ENCODE measurements at places on chromosomes 7 and 10.

- DNase-seq, result peak; percentile 91
Observed at GRCh38 chr10:24415455-24416125, 206.7 kb downstream of the KIAA1217 start.

- DNase-seq, result no peak
Observed at GRCh38 chr7:122290476-122290875, 14.1 kb downstream of the FEZF1 start.

DNA sequence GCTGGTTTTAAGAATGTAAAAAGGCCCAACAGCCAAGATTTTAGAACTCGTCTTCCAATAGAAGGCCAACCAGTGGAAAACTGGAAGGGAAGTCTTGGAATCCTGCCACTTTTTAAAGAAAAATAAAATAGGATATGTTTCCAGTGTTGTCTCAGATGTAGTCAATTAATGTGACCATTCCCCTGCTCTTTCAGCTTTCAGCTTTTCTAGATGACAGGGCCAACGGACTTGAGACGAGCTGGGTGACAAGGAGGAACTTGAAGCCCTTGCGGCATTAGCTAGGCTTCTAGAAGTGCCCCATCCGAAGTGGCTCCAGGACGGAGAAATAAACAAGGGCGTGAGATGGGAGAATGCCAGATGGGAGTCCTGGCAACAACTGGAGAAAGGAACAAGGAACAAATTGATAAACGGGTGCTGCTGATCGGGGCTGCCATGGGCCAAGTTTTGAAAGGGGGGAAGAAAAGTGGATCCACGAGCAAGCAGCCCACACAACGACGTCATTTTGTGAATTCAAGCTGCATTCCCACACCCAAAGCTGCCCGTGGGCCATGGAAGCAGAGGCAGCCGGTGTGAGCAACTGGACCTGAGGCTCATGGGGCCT lies 42.3 kb downstream of the CTBP2 start:
- DNase-seq, result peak; percentile 55

DNA sequence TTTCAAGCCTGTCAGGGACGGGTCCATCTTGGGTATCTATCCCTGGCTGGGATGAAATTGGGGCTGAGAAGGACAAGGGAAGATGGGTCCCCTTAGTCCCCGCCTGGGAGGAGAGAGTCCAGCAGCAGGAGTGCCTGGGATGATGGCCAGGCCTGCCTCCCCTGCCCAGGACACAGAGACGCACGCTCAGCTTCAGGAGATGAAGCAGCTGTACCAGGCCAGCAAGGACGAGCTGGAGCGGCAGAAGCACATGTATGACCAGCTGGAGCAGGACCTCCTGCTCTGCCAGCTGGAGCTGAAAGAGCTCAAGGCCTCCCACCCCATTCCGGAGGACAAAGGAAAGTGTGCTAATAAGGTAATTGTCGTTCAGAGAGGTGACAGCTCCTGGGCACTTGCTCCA lies 15.4 kb downstream of the CCDC136 start:
- no peak for DNase-seq

DNA sequence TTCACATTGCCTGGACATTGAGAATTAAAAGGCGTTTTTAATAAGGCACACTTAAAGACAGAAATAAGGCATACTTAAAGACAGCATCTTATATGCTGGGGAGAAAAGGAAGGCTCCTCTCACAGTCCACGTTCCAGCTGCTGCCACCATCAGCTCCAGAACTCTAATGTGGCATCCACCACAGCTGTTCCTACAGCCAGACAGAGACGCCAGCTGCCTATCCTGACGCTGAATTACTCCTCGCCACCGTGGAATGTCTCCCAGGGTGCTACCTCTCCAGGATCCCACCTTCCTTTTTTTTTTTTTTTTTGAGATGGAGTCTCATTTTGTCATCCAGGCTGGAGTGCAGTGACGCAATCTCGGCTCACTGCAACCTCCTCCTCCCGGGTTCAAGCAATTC lies 30.8 kb downstream of the SLC37A3 start:
- no peak for DNase-seq

GRCh38 chr7:122304996-122305421 lies 459 bp upstream of the FEZF1 start:
- no peak for DNase-seq

- no peak for DNase-seq
Observed at GRCh38 chr7:151432658-151433521, 7.1 kb downstream of the CRYGN start.

- DNase-seq, result no peak
Observed at GRCh38 chr7:38928506-38928905, 19.5 kb upstream of the VPS41 start.

DNA sequence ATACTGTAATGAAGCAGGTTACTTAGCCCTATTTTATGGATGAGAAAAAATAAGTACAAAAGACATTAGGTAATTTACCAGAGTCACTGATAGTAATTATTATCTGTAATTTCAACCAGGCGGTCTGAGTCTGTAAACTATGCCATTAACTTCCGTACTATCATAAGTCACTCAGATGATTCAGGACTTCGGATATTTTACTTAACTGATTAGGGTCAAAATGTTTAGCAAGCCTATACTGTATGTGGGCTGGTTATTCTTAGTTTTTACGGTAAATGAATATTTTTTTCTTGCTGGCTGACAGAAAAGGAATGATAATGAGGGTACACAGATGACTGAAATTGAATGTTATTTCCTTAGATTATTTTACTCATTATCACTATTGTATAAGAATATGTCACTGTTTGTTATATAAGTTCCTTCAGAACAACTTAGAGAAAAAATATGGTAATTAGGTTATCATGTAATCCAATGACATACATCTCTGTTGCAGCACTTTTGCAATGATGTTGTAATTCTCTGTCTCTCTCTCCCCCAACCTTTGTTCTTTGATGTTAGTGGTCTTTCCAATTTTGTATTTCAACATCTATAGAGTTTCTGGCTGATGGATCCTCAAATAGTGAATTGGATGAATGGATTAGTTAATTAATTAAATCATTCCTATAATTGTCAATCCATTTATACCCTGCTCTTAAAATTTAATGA lies 165.6 kb downstream of the ZEB1 start:
- DNase-seq, result no peak

DNA sequence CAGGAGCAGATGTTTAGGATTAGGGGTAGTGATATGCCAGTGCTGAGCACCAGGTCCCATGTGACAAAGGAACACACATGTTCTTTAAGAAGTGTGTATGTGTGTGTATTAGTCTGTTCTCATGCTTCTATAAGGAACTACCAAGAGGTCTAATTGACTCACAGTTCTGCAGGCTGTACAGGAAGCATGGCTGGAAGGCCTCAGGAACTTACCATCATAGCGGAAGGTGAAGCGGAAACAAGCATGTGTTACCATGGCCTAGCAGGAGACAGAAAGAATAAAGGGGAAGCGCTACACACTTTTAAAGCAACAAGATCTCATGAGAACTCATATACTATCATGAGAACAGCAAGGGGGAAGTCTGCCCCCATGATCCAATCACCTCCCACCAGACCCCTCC lies 22.8 kb upstream of the PDZD8 start:
- DNase-seq, result no peak

- DNase-seq, result no peak
Observed at GRCh38 chr7:135160858-135161653, 9.5 kb downstream of the CYREN start.

DNA sequence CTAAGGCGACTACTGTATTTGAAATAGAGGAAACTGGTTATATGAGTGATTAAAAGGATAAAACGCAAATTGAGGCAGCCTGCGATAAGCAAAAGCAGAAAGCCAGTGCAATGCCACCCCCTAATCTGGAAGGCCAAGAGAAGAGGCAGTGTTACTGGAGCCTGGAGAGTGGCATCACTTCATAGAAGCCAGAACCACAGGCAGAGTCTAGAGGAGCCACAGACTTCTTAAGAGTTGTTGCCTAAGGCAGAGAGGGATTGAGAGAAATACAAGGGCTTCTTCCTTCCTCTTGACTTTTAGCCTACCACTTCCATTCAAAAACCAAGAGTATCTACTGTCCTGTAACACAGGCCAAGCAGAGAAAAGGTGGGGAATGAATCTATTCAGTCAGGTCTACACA lies 94.9 kb upstream of the SKAP2 start:
- no peak for DNase-seq

- DNase-seq, result no peak
Observed at GRCh38 chr10:86711513-86712316, 43.4 kb downstream of the LDB3 start.

DNA sequence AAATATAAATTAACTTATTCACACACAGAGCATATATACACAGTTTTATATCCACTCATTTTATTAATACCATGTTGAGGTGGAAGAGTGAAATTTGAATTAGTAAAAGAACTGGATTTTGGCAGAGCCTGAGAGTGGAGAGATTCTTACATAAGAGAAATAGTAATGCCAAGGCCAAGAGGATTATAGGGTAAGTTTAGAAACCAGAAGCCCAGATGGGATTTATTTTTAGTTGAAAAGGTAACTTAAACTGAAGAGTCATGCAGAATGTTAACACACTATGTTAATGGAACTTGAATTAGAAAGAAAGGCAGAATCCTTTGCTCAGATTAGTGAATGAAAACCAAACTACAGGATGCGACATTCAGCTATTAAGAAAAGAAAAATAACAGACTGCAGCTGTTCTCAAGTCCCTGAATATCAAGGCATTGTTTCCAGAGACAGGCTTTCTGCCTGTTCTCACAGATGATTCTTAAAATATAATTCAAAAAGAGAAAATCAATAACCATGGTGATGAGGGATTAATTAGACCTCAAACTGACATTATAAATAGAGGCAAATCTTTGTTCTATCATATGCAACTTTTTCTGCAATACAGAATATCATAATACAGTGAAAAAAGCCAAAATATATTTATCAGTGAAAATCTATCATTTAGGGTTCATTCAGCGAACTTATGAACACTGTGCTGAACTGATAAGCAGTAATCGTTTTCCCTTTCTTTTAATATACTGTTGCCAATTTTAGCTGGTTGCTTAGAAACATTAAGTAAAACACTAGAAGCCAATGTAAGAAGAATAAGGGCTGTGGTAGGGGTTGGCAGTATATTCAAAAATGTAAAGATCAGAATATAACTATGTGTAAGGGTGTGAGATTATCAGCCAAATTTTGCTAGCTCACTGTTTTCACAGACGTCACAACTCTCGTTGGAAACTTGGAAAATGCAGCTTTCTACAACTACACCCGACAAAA lies 34.4 kb downstream of the HECTD2 start:
- no peak for DNase-seq

DNA sequence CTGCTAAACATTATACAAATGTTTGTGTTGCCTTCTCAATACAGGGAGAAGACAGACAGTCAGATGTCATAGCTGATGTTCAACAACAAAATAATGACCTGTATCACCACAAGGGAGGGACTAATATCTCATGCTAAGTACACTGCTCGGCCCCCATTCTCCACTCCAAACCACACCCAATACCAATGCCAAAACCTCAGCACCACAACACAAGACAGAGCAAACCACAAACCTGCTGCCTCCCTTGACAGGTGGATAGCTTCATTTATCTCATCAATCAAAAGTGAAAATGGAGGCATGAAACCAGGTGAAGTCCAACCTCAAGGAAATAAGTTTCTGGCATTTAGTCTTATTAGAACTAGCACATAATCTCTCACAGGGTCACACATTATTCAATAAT lies 109.5 kb downstream of the PARD3 start:
- DNase-seq, result no peak

- no peak for DNase-seq
Observed at GRCh38 chr10:74677951-74678350, 148.4 kb upstream of the KAT6B start.

- DNase-seq, result no peak
Observed at GRCh38 chr10:74988832-74989561, 122.5 kb upstream of the SAMD8 start.

DNA sequence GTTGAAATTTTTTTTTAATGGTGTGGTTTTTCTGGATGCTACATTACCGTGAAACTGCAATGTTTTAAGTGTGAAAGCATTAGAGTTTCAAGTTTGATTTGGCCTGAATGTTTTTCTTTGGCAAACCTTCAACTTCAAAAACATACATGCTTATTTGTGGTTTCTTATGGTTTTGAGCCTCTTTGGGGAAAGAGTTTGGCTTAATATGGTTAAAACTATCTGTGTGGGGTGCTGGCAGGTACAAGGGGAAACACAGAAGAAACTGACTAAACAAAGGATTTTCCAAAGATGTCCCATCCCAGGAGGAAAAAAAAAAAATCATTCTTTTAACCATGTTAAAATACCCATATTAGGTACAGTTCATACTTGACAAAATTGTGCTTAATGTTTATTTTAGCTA lies 121.1 kb downstream of the HGF start:
- DNase-seq, result no peak

DNA sequence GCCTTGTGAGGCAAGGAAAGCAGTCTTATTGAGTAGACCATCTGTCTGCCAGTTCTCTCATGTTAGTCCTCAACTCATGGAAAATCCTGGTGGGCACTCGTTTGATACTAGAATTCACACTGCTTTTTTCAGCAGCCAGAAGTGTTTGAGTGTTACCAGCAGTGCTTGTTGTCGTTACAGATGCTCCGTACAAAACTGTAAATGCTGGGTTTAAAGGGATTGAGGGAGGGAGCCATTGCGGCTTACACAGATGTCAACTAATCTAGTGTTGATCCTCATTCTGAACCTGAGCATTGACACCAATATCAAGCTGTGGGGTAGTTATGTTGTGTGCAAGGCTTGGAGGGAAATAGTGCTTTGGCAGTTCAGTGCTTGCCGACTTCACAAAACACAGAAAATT lies 348.6 kb downstream of the AUTS2 start:
- no peak for DNase-seq

DNA sequence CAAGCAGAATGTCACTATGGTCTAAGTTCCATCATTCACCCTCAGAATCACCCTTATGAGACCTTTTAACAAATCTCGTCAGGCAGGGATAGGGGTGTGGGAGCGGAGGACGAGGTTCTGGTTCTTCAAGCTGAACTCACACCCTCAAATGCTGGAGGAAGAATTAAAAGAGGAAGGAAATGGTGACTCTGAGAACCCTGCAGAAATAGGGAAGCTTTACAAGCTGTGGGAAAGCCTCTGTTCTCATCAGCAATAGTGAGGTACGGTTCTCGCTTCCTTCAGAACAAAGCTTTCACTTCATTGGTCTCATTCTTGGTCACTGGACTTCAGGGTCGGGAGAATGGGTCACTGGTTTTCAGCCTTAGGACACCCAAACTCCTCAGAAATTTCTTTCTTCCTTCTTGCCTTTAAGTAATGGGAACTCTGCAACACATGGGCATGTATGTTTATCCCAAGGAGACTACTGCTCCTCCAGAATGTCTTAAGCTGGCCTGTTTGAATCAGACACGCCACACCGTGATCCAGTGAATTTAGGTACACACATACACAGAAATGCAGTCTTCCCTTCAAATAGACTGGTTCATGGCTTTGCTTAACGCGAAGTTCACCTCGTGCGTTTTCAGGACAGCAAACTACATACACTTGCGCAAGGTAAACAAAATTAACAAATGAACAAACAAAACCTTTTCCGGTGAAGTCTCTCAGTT lies 226.0 kb downstream of the SFMBT2 start:
- DNase-seq, result no peak

DNA sequence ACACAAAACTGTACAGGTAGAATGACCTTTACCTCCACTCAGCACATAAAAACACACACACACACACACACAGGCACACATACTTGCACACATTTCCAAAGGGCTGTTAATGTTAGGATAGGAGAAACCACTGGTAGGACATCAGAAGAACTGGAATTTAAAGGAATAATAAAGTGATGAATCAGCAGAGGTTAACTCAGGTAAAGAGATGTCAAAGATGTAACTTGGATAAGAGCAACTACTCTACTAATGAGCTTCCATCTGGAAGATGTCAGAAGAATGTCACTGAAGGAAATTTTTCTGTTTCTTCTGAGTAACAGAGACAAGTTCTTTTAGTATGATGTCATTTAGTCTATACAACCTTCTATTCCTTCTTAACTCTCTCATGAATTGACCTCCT lies 26.4 kb upstream of the GPR37 start:
- no peak for DNase-seq

GRCh38 chr7:35781200-35781701 lies 19.6 kb upstream of the SEPTIN7 start:
- DNase-seq, result no peak
